Left lobe of liver (tissue), 2 donors: ENCODE measurements at places on chromosomes 3 and 15. TPM values are rescaled to one million over a fixed set of nuclear protein-coding genes. Genes with fewer than 3 reads are reported as not detected.

GOLGA8T gene
- total RNA-seq = 0.30 TPM

EXD1 gene
- total RNA-seq = not detected

KCNH8 gene
- not detected for total RNA-seq

TM6SF1 gene
- total RNA-seq = 0.81 TPM

TTC21A gene
- total RNA-seq = 2.3 TPM

CDC25A gene
- total RNA-seq = 0.58 TPM

SI gene
- not detected for total RNA-seq

SHF gene
- 18.4 TPM for total RNA-seq

UROC1 gene
- 112 TPM for total RNA-seq

CYP11A1 gene
- total RNA-seq = 3.0 TPM

IGDCC3 gene
- 0.23 TPM for total RNA-seq

CCRL2 gene
- total RNA-seq = 0.55 TPM

CCR9 gene
- total RNA-seq = 0.15 TPM

SPATA12 gene
- not detected for total RNA-seq

GOLGA6C gene
- total RNA-seq = not detected

CIP2A gene
- total RNA-seq = 0.45 TPM

ARL14 gene
- not detected for total RNA-seq

EIF2B5 gene
- total RNA-seq = 19.6 TPM

SCG5 gene
- 16.5 TPM for total RNA-seq

FBXO40 gene
- total RNA-seq = 0.03 TPM

TMIE gene
- 0.33 TPM for total RNA-seq

CHRNA5 gene
- total RNA-seq = 0.35 TPM

RETNLB gene
- total RNA-seq = not detected

GOLGA6A gene
- total RNA-seq = 1.6 TPM

FSD2 gene
- total RNA-seq = not detected

SLC28A1 gene
- total RNA-seq = 64.6 TPM

GOLGA6D gene
- 0.45 TPM for total RNA-seq
